ENCODE measurements at places on chromosomes 7 and 10.

DNA sequence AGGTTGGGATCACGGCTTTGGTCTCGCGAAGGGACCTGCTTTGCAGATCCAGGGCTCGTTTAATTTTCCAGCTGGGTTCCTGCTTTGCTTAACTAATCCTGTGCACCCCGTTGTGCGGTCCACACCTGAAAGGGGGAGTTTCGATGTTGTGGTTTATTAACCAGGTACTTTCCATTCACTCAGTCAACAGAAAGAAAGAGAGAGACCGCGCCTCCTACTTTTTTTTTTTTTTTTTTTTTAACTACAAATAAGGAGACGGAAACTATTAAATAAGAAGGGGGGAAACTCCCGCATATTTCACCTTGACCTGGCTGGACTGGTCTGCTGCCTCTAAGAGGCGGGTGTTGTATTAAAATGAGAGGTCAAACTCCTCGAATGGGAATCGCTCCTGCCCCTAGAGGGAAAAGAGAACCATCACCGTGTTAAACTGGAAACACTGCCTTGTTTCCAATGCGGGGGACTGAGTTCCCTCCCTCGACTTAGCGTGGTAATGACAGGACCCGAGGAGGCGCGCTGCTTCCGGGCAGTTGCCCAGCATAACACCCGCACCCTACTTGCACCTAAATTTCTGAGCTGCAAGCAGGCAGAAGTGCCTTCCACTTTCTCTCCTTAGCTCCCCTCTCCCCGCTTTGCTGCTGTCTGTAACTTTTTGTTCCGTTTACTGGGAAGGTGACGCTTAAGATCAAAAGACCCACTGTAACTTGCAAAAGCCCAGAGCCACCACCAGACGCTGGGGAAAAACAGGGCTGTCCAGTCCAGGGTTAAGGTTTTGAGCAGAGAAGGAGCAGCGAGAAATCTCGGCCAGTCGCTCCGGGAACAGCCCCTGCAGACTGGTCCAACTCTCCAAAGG is 1.1 kb upstream of the ITGB8 start:
- peaks cover 61% of the 10 kb centered on the region for H3K27me3 ChIP-seq
- peak; percentile 8 for DNase-seq
- H3K36me3 ChIP-seq, result no peaks in the 10 kb centered on the region
- H3K4me3 ChIP-seq, result peak overlapping the region; percentile 95
- H3K4me1 ChIP-seq, result peaks cover 26% of the 10 kb centered on the region
- H3K27ac ChIP-seq, result no peak overlapping the region

DNA sequence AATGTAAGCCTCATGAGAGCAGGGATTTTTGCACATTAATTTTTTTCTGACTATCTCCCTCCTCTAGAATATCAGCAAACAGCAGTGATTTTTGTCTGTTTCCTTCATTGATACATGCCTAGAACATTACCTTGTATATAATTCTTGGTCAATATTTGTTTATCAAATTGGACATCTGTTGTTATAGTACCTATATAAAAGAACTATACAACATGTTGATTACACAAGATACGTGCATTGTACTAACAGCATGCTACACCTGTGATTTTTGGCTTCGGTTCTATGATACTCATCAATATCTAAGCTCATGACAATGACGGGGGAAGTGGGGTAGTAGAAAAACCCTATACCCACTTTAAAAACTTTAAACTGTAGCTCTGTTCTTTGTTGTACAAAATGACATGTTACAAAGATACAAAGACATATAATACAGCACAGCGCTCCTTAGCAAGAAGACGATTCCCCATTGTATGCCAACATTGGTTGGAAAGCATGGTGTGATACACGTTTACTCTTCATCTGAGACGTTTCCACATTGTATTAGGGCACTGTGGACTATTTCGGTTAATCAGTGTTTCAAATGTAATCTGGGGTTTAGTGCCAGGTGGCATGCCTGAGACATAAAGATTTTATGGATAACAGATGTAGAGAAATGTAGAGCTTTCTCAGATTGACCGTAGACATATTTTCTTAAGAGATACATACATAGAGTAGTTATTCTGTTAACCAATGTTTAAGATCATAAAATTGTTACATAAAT is 70.5 kb upstream of the FOXP2 start:
- no peak overlapping the region for H3K27ac ChIP-seq
- H3K4me3 ChIP-seq, result no peak overlapping the region
- no peaks in the 10 kb centered on the region for H3K27me3 ChIP-seq
- H3K4me1 ChIP-seq, result no peaks in the 10 kb centered on the region
- no peak for DNase-seq

DNA sequence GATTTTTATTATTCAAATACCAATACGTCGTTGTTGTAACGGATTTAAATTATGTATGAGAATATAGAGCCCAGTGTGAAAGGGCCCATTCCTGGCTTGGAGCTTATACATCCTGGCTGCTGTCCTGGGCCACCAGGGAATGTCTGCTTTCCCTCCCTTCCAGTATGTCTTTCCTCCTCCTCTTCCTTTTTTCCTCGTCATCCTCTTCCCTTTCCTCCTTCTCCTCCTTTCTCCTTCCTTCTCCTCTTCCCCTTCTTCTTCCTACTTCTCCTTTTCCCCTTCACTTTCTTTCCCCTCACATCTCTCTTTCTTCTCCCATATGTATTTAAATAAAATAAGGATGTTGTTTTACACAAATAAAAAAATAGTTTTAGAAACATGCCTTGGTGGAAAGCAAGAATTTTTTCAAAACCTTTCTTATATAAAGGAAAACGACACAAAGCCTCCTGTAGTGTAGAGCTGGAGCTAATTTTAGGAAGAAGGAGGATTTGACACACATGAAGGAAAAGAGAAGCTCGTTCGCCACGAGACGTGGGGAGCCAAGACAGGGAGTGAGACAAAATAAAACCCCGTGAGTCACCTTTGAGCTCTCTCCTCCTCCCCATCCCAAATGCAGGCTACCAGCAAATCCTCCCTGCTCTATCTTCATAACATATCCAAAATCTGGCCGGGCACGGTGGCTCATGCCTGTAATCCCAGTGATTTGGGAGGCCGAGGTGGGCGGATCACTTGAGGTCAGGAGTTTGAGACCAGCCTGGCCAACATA is 301.1 kb upstream of the LYZL1 start:
- no peak overlapping the region for H3K27ac ChIP-seq
- DNase-seq, result no peak
- peaks cover 26% of the 10 kb centered on the region for H3K27me3 ChIP-seq
- H3K4me1 ChIP-seq, result no peaks in the 10 kb centered on the region

DNA sequence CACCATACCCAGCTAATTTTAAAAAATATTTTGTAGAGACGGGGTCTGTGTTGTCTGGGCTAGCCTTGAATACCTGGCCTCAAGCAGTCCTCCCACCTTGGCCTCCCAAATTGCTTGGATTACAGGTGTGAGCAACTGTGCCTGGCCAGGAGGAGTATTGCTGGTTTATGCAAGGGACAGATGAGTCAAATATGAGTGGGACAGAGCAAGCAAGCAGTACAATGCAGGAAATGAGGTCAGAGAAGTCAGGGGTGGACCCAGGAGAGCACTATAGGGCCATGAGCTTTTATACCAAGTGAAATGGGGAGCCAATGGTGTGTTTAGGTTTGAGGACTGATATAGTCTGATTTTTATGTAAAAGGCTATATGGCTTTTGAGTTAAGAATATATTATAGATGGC is 6.3 kb downstream of the TSPAN13 start:
- H3K27ac ChIP-seq, result no peak overlapping the region
- H3K27me3 ChIP-seq, result peaks cover 22% of the 10 kb centered on the region
- H3K36me3 ChIP-seq, result no peaks in the 10 kb centered on the region

DNA sequence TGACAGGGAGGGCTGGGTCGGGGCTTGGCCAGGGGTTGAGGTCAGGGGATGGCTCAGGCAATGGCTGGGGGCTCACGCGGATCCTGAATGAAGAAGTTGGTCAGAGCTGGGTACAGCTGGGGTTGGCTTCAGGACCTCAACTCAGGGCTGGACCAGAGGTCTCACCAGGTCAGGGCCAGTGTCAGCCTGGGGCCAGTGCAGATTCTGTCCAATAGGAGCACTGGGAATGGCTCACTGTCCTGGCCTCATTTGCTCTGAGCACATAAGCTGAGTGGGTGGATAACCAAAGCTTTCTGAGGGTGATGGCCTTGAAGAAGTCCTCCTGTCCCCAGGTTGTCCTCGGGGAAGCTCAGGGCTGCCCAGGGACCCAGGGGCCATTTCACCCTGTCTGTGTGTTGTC is 54.9 kb upstream of the PCBD1 start:
- H3K4me3 ChIP-seq, result no peak overlapping the region
- peaks cover 5% of the 10 kb centered on the region for H3K27me3 ChIP-seq
- H3K4me1 ChIP-seq, result no peaks in the 10 kb centered on the region
- no peaks in the 10 kb centered on the region for H3K36me3 ChIP-seq
- no peak for DNase-seq
- no peak overlapping the region for H3K27ac ChIP-seq

- H3K27me3 ChIP-seq, result no peaks in the 10 kb centered on the region
- no peaks in the 10 kb centered on the region for H3K36me3 ChIP-seq
- no peak overlapping the region for H3K4me3 ChIP-seq
- DNase-seq, result no peak
- H3K4me1 ChIP-seq, result no peaks in the 10 kb centered on the region
- H3K27ac ChIP-seq, result no peak overlapping the region
These were observed 281.6 kb downstream of the AGMO start for GRCh38 chr7:15280078-15280733.

DNA sequence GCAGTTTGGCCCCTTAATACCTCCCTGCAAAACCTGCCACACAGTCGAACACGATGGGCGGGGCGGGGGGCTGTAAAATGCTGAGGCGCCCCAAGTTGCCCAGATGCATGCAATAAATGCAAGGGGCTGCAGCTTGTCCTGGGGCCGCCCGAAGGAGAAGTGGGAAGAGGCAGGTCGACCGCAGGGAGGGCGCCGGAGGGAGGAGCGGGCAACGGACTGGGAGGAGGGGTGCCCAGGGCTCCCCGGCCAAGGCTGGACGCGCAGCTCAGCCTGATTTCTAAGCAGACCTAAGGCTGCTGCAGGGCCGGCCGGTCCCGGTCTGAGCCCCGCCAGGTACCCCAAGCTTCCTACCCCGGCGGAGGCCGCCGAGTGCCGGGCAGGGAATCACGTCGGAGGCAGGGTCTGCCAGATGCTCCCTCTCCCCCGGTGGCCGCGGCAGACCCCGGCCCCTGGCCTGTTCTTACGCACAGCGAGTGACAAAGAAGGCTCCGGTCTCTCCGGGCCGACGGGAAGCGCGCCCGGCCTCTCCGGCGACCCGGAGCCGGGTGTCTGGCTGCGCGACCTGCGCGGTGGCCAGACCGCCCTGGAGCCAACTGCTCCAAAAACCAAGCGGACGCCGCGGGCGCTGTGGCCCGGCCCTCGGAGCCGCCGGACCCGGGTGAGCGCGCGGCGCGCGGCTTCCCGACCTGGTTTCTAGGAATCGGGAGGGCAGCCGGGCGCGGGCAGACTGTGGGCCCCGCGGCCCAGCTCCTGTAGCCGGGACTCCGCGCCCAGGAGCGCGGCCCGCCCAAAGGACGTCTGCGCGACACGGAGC is 744 bp upstream of the EBF3 start:
- no peak overlapping the region for H3K27ac ChIP-seq
- peaks cover 2% of the 10 kb centered on the region for H3K36me3 ChIP-seq
- H3K4me1 ChIP-seq, result peaks cover 20% of the 10 kb centered on the region
- peaks cover 58% of the 10 kb centered on the region for H3K27me3 ChIP-seq
- peak overlapping the region; percentile 68 for H3K4me3 ChIP-seq

- no peak overlapping the region for H3K4me3 ChIP-seq
- H3K4me1 ChIP-seq, result peaks cover 1% of the 10 kb centered on the region
- no peak for DNase-seq
- no peak overlapping the region for H3K27ac ChIP-seq
These were observed 237.7 kb downstream of the USP6NL start for GRCh38 chr10:11373717-11374171.

- H3K36me3 ChIP-seq, result no peaks in the 10 kb centered on the region
- H3K4me3 ChIP-seq, result no peak overlapping the region
- no peak for DNase-seq
- H3K4me1 ChIP-seq, result peaks cover 6% of the 10 kb centered on the region
- H3K27ac ChIP-seq, result no peak overlapping the region
- H3K27me3 ChIP-seq, result peaks cover 64% of the 10 kb centered on the region
These were observed 339.9 kb downstream of the DNAJB6 start for GRCh38 chr7:157676456-157677255.

- peaks cover 2% of the 10 kb centered on the region for H3K36me3 ChIP-seq
- H3K4me3 ChIP-seq, result no peak overlapping the region
- peaks cover 12% of the 10 kb centered on the region for H3K27me3 ChIP-seq
- no peaks in the 10 kb centered on the region for H3K4me1 ChIP-seq
These were observed 39.6 kb downstream of the PDGFA start for GRCh38 chr7:479948-480499.

DNA sequence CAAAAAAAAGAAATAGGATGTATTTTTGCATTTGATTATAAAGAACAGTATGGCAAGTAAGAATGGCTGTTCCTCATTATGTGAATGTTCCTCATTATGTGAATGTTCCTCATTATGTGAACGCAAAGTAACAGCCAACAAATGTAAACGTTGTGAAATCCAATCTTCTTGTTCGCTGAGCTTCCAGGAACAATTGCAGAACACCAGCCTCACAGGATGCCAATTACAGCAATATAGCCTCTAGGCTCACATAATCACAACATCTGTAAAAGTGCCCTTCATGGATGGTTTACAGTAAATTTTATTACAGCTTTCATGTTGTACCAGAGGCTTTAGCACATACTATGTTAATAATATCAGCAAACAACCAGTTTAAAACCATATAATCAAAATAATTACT is 71.6 kb downstream of the THSD7A start:
- H3K4me1 ChIP-seq, result no peaks in the 10 kb centered on the region
- H3K27me3 ChIP-seq, result no peaks in the 10 kb centered on the region
- H3K27ac ChIP-seq, result no peak overlapping the region
- no peak for DNase-seq
- H3K36me3 ChIP-seq, result no peaks in the 10 kb centered on the region

DNA sequence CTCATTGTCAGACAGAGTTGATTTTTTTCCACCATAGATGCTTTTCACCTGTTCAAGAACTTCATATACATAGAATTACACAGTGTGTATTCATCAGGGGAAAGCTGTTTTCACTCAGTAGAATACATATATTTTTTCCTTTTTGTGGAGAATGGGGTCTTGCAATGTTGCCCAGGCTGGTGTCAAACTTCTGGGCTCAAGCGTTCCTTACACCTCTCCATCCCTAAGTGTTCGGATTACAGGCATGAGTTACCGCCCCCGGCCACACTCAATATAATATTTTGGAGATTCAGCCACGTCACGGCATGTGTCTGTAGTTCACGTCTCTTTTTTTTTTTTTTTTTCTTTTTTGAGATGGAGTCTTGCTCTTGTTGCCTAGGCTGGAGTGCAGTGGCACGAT is 7.5 kb upstream of the SMC3 start:
- peaks cover 8% of the 10 kb centered on the region for H3K4me1 ChIP-seq
- H3K27me3 ChIP-seq, result peaks cover 33% of the 10 kb centered on the region
- H3K36me3 ChIP-seq, result no peaks in the 10 kb centered on the region
- H3K27ac ChIP-seq, result no peak overlapping the region
- no peak overlapping the region for H3K4me3 ChIP-seq
- DNase-seq, result no peak

Data from activated T-cell treated with anti-CD3 and anti-CD28 coated beads, Interleukin-2, amount 50 U/mL, for 72 hours (primary cell).